ENCODE measurements at places on chromosomes 7 and 10.

- no peak for DNase-seq
Observed at GRCh38 chr7:113083132-113083815, 3.4 kb downstream of the GPR85 start.

DNA sequence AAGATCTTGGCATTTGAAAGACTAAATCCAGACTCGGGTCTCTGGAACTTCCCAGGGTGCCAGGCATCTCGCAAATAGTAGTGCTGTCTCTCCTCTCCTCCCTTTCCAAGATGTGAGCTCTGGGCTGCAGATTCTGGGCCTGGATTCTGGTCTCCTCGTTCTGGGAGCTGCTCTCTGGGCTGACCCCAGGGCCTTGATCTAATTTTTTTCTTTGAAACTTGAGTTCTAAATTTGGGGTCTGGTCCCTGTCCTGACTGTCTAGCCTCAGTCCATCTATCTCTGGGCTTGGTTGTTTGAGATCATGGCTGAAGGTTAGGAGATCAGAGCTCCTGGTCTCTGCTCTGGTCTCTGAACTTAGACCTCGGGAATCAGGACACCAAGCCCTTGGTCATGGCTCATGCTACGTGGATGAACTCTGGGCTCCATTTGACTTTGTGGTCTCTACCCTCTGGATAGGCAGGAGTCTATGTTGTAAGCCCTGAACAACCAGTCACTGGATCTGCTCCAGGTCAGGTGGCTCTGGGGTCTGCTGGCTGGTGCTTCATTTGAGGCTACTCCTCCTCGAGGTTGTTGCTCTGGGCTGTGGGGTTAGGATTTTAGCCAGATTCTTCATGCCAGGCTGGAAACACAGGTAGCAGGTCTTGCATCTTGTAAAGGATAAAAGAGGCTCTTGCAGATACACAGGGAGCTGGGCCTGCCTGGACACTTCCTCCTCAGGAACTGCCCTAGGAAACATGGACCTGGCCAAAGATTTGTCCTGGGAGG, 8.0 kb upstream of the MBL2 start:
- DNase-seq, result no peak

- no peak for DNase-seq
Observed at GRCh38 chr7:80508440-80508839, 3.4 kb downstream of the GNAT3 start.

GRCh38 chr7:91690541-91691070, 189.9 kb downstream of the MTERF1 start:
- DNase-seq, result no peak

DNA sequence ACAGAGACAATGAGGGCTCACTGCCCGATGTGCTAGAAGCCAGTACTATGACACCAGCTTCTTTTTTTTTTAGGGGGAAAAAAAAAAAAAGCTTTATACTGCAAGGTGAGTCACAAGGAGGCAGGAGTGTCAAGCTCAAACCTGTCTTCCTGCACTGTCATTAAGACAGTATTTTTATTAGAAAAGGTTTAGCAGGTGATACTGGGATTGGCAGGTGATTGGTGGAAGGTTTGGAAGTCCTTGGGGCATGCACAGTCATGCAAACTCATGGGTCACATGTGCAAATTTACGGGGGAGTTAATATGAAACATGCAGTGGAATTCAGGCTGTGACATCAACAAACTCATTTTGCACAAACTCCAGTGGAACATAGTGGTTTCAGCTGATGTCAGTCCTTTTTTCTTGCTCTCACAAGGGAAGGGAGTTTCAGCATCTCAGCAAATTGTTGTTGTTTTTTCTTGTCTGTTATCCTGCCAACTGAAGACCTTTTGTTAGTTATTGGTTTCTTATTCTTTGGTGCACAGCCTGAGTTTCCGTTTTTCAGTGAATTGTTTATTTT, 530.6 kb downstream of the ANKRD7 start:
- DNase-seq, result no peak

- no peak for DNase-seq
Observed at GRCh38 chr10:75450644-75451640, 19.5 kb downstream of the LRMDA start.

GRCh38 chr7:35695987-35696386, 1.1 kb upstream of the HERPUD2 start:
- no peak for DNase-seq

GRCh38 chr10:75746356-75746755, 314.9 kb downstream of the LRMDA start:
- DNase-seq, result no peak

DNA sequence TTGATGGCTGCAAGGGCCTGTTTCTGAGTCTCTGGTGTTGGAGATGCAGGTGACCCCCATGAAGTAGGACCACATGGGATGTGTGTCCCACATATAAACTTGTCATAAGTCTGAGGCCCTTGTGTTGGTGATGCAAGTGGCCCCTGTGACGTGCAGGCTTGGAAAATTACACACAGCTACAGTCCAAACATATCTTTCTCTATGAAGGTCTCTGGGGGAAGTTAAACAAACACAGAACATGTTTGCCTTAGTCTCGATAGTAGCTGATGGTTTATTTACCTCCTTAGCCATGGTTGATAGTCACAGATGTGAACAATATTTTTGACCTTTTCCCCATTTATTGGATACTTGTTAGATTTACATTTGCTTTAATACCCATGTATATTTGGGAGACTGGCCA, 64.7 kb downstream of the ADCY1 start:
- DNase-seq, result no peak

DNA sequence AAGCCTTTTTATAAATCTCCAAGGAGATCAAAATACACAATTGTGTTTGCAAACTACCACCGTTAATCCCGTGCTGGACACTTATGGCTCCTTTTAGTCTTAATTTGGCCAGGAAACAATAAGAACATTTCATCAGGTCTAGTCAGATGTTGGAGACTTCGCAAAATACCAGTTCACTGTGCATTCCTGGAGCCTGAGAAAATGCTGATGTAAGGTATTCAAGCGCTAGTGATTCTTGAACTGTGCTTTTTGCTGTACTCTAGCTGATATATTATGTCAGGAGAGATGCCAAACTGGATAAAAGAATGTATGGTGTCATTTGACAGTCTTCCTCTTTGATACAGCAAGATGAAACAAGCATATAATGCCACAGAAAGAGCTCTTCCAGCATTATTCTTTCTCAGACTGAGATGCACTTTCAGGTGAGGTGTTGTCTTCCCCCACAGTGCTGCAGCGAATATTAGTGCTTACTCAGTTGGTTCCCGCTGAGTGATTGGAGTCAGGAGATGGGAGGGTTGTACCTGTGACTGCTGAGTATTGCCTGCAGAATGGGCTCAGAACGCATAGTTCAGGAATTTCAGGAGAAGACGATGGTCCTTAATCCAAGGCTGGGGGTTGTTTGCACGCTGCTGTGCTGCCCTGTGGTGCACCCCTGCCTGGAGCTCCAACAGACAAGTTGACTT, 59.2 kb downstream of the OGDH start:
- no peak for DNase-seq

DNA sequence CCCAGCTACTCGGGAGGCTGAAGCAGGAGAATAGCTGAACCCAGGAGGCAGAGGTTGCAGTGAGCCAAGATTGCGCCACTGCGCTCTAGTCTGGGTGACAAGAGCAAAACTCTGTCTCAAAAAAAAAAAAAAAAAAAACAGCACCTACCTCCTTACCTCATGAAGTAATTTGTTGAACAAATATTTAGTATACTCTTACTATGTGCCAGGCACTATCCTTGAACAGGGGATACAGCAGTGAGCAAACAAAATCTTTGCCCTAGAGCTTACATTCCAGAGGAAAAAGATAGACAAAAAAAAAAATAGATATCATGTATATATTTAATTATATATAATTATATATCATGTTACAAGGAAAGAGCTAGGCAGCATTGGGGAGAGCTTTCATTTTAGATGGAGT, 36.4 kb upstream of the HERPUD2 start:
- no peak for DNase-seq

DNA sequence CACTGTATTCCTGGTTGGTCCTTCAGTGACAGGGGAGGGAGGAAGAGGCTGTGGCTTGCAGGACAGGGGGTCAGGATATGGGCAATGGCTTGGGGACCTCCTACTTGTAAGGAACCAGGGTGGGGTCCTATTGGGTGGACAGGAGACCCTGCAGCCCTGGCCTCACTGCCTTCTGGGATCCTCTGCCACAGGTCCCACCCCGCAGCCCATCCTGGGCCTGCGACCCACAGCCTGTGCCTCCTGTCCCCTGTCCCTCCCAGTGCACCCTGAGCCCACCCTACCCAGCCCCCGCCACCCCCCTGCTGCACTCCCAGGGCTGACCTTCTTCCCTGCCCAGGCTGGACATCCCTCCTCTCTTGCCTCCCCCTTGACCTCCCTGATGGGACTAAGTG, 58.7 kb upstream of the MYL10 start:
- DNase-seq, result no peak
